NCI-H1694 (cell line): ENCODE measurements at places on chromosomes 2 and 18.

DNA sequence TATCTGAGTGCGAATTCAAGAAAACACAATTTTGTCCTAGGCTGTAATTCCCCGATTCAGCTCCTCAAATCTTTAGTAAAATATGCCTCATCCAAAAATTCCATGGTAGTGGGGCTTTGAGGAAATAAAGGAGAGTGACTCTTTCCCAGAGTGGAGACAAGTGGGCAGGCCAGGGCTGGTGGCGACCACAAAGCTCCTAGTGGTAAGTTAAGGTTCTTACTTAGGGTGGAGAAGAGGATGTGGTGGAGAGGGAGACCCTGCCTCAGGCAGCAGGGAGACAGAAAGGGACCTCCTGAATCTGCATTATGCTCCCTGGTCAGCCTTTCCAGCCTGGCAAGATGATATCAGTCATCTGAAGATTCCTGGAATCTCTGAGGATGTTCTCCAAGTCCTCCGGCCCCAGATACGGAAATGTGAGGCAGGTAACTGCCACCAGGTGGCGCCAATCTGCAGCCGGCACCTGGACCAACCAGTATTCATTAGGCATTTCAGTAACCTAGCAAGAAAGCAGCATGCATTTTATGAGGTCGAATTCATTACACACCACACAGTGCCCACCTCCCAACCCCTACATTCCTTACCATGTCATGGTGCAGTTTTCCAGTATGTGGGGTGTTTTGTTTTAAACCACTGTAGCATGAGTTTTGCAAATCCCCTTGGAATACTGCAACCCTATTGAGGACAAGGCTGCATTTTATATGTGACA, 106.4 kb downstream of the POLE4 start:
- peak; percentile 47 for DNase-seq

DNA sequence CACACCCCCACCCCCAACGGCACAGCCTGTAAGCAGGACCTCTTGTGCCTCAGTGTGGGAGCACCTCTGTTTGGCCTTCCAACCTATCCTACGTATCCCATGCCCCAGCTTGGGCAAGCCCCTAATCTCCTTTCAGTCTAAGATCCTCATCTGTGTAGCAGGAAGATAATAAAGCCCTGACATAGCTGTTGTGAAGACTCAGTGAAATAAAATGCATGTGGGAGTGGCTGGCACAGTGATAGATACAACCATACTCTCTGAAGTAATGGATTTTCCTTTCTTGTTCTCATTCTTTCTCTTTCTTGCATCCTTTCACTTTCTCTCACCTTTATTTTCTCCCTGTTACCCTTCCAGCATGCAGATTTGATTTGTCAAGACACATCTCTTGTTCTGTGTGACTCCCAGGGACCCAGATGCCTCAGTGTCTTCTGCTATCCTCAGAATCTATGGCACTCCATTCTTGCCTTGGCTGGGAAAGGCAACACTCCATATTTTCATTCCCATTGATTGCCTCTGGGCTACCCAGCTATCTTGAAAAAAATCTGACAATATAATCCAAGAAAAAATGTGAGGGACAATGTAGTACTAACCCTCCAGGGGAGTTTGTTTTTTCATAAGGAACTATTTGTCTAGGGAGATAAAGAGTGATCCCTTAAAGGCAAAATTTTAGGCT, 207.2 kb upstream of the SETBP1 start:
- no peak for DNase-seq

DNA sequence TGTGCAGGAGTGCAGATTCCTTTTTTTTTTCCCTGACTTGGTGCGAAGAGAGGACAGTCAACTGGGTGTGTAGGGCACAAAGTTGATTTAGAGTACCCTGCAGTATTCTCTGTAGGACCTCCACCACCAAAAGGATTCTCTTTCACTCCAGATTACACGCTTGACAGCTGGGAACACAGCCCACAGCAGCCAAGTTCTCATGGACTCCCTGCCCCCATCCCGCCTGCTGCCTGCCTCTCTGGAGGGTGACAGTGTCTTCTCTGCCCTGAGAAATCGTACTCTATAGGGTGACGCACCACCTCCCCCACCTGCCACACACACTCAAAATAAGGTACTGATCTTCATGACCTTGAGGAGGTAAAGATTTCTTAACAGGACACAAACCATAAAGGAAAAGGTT, 26.6 kb upstream of the IHH start:
- DNase-seq = peak; percentile 70

- DNase-seq = no peak
Observed at GRCh38 chr2:28653892-28654662, 97.6 kb upstream of the PPP1CB start.

DNA sequence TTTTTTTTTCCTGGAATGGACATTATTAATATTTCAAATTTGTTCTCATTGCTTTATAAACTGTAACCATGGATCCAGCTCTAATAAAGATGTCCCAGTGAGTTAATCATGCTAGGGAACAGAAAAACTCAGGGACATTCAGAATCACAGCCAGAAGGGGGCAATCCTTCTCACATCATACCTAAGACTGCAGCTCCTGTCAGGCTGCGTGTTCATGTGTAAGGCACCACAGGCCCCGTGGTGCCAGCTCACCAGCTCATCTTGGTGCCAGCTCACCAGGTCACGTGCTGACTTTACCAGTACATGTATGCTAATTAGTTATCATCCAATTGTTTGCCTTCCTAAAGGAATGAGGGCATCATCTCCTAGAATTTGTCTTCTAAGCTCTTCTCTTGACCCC, 84.7 kb upstream of the NEDD4L start:
- peak; percentile 20 for DNase-seq

GRCh38 chr2:191521608-191522208, 156.2 kb upstream of the NABP1 start:
- peak; percentile 10 for DNase-seq

GRCh38 chr2:189933911-189934399, 128.6 kb downstream of the MSTN start:
- no peak for DNase-seq

GRCh38 chr2:230975927-230976326, 20.0 kb upstream of the SPATA3 start:
- DNase-seq = no peak
